ENCODE measurements at places on chromosomes 5 and 9.

DNA sequence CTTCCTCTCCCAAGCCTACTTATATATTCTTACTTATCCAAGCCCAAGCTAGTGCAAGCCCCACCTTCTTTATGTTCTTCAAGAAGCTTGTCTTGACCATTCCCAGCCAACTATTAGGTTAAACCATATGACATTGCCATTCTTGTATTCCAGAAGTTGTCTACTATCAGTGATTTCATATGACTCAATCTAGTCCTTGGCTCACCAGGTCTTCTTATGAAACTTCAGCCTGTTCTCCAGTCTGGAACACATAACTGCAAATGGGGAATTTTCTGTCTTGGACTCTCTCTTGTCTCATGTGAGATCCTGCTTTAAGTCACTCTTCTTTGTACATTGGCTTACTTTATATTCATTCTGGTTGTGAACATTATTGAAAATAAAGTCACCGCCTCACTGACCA lies 130.7 kb downstream of the TTLL11 start:
- H3K36me3 ChIP-seq, result peaks cover 7% of the 10 kb centered on the region
- H3K27me3 ChIP-seq, result no peaks in the 10 kb centered on the region
- ATAC-seq, result no peak
- H3K27ac ChIP-seq, result no peak overlapping the region
- no peak overlapping the region for H3K4me3 ChIP-seq
- no peaks in the 10 kb centered on the region for H3K4me1 ChIP-seq

DNA sequence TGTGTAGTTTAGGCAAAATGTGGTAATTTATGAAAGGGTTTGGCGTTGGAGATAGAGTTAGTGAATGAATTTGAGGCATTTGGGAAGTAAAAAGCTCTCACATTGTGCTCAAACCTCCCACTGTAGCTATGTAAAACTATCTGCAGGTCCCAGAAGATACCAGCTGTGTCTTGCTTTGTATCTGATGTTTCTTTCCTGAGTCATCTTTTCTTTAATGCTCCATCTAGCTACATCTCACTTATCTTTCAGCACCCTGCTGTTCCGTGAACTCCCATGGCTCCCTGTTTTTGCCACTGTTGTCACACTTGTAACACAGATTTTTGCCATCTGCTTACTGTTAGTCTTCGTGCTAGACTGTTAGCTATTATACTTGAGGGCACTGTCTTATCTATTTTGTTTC lies 253.1 kb downstream of the NPR3 start:
- no peak for ATAC-seq
- H3K27me3 ChIP-seq, result no peaks in the 10 kb centered on the region
- no peak overlapping the region for H3K27ac ChIP-seq
- no peak overlapping the region for H3K4me3 ChIP-seq
- H3K36me3 ChIP-seq, result no peaks in the 10 kb centered on the region
- no peaks in the 10 kb centered on the region for H3K4me1 ChIP-seq

DNA sequence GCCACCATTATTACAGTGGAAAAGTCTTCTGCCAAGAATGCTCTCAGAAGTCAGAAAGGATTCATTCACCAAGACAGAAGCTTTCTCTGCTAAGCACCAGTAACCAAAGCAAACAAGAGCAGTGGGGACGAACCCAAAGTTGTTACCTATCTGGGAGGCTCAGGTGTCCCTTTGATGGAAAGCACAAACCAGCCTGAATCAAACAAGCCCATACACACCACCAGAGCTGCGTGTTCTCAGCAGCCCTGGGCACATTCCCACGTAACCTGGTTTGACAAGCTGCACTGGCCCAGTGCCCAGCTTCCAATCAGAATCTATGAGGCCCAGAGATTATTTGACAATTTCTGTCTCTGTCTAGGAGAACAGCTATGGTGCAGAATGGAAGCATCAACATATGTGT lies 252.6 kb downstream of the ACTL7B start:
- no peak overlapping the region for H3K4me3 ChIP-seq
- no peak for ATAC-seq
- H3K27ac ChIP-seq, result no peak overlapping the region
- H3K4me1 ChIP-seq, result no peaks in the 10 kb centered on the region
- no peaks in the 10 kb centered on the region for H3K36me3 ChIP-seq

DNA sequence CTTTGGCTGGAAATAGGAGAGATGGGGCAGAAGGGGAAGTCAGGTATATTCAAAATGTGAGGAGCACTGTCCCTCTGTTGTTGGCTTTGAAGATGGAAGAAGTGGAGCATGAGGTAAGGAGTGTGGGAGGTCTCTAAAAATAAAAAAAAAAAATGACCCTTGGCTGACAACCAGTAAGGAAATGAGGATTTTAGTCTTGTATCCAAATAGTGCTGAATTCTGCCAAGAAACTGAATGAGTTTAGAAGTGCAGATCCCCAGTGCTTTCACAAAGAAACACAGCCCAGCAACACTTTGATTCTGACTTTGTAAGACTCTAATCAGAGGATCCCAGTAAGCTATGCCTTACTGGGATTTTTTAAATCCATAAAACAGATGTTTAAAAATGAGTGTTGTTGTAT lies 367.9 kb downstream of the CYLC2 start:
- no peaks in the 10 kb centered on the region for H3K36me3 ChIP-seq
- no peak for ATAC-seq
- H3K27me3 ChIP-seq, result no peaks in the 10 kb centered on the region
- no peaks in the 10 kb centered on the region for H3K4me1 ChIP-seq
- H3K4me3 ChIP-seq, result no peak overlapping the region

GRCh38 chr5:51977014-51977413 lies 593.8 kb downstream of the ISL1 start:
- no peak for ATAC-seq
- H3K27ac ChIP-seq, result no peak overlapping the region
- H3K4me1 ChIP-seq, result no peaks in the 10 kb centered on the region

DNA sequence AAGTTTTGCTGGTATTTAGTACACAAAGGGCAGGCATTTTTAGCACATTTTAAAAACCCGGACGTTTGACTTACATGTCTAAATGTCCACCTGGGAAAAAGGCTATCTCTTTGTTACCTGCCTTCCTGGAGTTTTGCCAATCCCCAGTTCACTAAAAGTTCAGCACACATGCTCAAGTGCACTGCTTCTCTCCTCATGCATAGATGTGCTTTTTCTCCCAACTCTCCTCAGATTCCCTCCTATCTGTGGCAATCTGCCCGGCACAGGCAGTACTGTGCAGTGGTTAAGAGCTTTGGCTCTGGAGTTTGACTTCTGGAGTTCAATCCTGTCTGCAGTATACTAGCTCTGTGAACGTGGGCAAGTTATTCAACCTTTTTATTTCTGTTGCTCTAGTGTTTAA lies 8.3 kb upstream of the CCNO start:
- no peak overlapping the region for H3K27ac ChIP-seq
- H3K36me3 ChIP-seq, result no peaks in the 10 kb centered on the region
- H3K4me1 ChIP-seq, result no peaks in the 10 kb centered on the region
- no peak for ATAC-seq

DNA sequence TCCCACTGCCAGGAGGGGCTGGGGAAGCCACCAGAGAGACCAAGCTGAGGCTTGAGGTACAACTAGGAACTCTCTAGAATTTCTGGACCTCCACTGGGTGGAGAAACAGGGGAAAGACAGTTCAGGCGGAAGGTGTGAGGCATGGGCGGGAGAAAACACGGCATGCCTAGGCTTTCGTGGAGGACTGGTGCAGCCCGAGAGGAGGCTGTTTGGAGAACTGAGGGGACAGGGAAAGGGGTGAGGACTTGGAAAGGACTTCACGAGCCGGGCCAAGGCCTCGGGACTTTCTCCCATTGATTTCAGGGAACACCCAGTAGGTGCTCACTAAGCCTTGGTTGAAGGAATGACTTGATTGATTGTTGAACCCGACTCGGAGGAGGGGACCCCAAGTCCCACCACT lies 9.5 kb upstream of the ADGRD2 start:
- H3K36me3 ChIP-seq, result no peaks in the 10 kb centered on the region
- no peak overlapping the region for H3K4me3 ChIP-seq
- ATAC-seq, result no peak
- H3K27me3 ChIP-seq, result peaks cover 56% of the 10 kb centered on the region
- H3K27ac ChIP-seq, result no peak overlapping the region
- H3K4me1 ChIP-seq, result no peaks in the 10 kb centered on the region

- H3K4me3 ChIP-seq, result no peak overlapping the region
- H3K36me3 ChIP-seq, result no peaks in the 10 kb centered on the region
- H3K4me1 ChIP-seq, result no peaks in the 10 kb centered on the region
- no peaks in the 10 kb centered on the region for H3K27me3 ChIP-seq
These were observed 522.6 kb downstream of the HINT1 start for GRCh38 chr5:130642461-130642860.

DNA sequence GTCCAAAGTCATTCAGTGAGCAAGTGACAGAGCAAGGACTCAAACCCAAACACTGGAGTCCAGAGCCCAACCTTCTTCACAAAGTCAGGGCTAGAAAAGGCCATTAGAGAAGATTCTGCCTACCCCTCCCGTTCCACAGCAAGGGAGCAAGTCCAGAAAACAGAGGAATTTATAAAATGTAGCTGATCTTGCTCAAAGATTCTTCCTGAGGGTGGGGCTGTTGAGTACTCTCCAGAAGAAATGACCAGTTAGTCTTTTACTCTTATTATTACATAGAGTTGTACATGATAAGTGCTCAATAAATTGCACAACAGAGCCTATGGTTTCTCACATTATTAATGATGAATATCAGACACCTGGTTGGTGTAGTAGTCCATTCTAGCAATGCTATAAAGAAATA lies 39.3 kb upstream of the HMHB1 start:
- peaks cover 42% of the 10 kb centered on the region for H3K4me1 ChIP-seq
- H3K36me3 ChIP-seq, result no peaks in the 10 kb centered on the region
- H3K4me3 ChIP-seq, result no peak overlapping the region
- H3K27me3 ChIP-seq, result no peaks in the 10 kb centered on the region
- H3K27ac ChIP-seq, result no peak overlapping the region

- peaks cover 15% of the 10 kb centered on the region for H3K36me3 ChIP-seq
- H3K27ac ChIP-seq, result no peak overlapping the region
- no peaks in the 10 kb centered on the region for H3K27me3 ChIP-seq
- no peak overlapping the region for H3K4me3 ChIP-seq
- no peak for ATAC-seq
These were observed 187.6 kb downstream of the DAB2IP start for GRCh38 chr9:121838746-121839669.

- H3K4me1 ChIP-seq, result no peaks in the 10 kb centered on the region
- peak overlapping the region; percentile 70 for H3K27ac ChIP-seq
- H3K36me3 ChIP-seq, result peaks cover 96% of the 10 kb centered on the region
- H3K4me3 ChIP-seq, result no peak overlapping the region
- ATAC-seq, result peak; percentile 92
These were observed 8.8 kb downstream of the PRXL2C start for GRCh38 chr9:96646081-96646991.

GRCh38 chr5:100890461-100891008 lies 12.5 kb downstream of the ST8SIA4 start:
- no peak for ATAC-seq
- H3K27ac ChIP-seq, result no peak overlapping the region
- peak overlapping the region; percentile 17 for H3K4me3 ChIP-seq
- H3K36me3 ChIP-seq, result no peaks in the 10 kb centered on the region

DNA sequence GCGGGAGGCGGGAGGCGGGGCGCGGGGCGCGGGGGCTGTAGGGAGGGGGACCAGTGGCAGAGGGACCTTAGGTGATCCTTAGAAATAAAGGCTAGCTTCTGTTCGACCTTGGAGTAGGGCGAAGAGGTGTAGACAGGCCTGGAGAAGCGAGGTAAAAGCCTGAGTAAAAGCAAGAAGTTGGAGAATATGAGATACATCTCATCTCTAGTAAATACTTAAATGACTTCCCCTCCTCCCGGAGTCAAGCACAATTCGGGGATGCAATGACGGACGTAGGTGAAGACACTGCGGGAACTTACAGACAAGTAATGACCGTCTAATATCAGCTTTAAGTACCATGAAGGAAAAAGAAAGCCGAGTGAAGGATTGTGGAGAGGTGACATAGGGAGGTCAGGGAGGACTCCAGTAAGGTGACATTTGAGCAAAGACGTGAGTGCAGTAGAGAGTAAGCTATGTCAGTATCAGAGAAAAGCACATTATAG lies 466 bp downstream of the SMC2 start:
- H3K36me3 ChIP-seq, result no peaks in the 10 kb centered on the region
- H3K27me3 ChIP-seq, result no peaks in the 10 kb centered on the region
- H3K27ac ChIP-seq, result peak overlapping the region; percentile 96
- peaks cover 44% of the 10 kb centered on the region for H3K4me1 ChIP-seq
- H3K4me3 ChIP-seq, result peak overlapping the region; percentile 65

GRCh38 chr5:121967187-121967586 lies 5.4 kb downstream of the SRFBP1 start:
- H3K27ac ChIP-seq, result no peak overlapping the region
- no peak overlapping the region for H3K4me3 ChIP-seq
- H3K4me1 ChIP-seq, result peaks cover 13% of the 10 kb centered on the region
- H3K27me3 ChIP-seq, result no peaks in the 10 kb centered on the region

DNA sequence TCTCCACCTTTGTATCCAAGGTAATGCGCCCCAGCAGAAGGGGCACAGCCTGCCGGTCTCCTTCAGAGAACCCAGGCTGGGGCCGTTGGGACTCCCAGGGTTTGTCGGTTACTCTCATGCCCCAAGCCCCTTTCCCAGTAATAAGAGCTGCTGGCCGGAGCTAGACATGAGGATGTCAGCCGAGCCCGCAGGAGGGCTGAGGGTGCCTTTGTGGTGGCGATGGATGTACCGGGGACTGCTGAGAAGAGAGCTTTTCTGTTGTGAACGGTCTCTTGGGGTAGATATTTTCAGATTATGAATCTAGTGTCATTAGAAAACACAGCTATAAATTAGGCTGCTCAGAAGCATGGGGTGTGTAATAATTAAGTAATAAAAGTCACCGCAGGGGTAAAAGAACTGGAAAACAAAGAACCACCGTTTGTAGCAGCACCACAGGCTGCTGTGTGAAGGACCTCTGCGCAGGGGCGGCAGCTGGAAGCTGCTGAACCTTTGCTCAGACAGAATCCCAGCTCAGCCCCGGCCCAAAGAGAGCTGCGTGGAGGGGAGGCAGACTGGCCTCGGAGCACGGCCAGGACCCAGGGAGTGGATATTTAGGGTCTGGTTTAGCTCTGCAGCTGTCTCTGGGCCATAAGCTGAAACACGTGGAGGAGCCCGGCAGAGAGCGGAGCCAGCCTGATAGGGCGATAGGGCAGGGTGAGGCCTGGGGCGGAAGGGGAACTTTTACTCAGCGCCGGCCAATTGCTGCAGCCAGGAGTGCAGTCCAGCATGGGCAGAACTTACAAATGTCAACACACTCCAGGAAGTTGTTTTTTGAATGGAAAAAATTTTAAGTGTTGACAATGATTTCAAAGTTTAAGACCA lies 50.5 kb upstream of the BARHL1 start:
- no peaks in the 10 kb centered on the region for H3K36me3 ChIP-seq
- H3K4me1 ChIP-seq, result no peaks in the 10 kb centered on the region
- no peak overlapping the region for H3K27ac ChIP-seq
- peaks cover 74% of the 10 kb centered on the region for H3K27me3 ChIP-seq
- no peak for ATAC-seq

- H3K4me1 ChIP-seq, result no peaks in the 10 kb centered on the region
- no peaks in the 10 kb centered on the region for H3K27me3 ChIP-seq
- ATAC-seq, result no peak
- no peak overlapping the region for H3K27ac ChIP-seq
These were observed 94.3 kb downstream of the PAPPA start for GRCh38 chr9:116247791-116248374.

- H3K36me3 ChIP-seq, result peaks cover 9% of the 10 kb centered on the region
- H3K4me1 ChIP-seq, result no peaks in the 10 kb centered on the region
- H3K27ac ChIP-seq, result no peak overlapping the region
These were observed 448.9 kb downstream of the BNC2 start for GRCh38 chr9:16421532-16421931.

- no peak overlapping the region for H3K27ac ChIP-seq
- ATAC-seq, result no peak
- no peak overlapping the region for H3K4me3 ChIP-seq
- no peaks in the 10 kb centered on the region for H3K36me3 ChIP-seq
- H3K4me1 ChIP-seq, result no peaks in the 10 kb centered on the region
- no peaks in the 10 kb centered on the region for H3K27me3 ChIP-seq
These were observed 76.2 kb upstream of the ANKRD55 start for GRCh38 chr5:56309262-56309826.

GRCh38 chr5:96408841-96409538 lies 24.1 kb downstream of the PCSK1 start:
- no peaks in the 10 kb centered on the region for H3K4me1 ChIP-seq
- no peaks in the 10 kb centered on the region for H3K36me3 ChIP-seq
- no peaks in the 10 kb centered on the region for H3K27me3 ChIP-seq
- no peak for ATAC-seq

All from gastroesophageal sphincter (tissue), 4 donors.